ENCODE measurements at places on chromosomes 7 and 10.

DNA sequence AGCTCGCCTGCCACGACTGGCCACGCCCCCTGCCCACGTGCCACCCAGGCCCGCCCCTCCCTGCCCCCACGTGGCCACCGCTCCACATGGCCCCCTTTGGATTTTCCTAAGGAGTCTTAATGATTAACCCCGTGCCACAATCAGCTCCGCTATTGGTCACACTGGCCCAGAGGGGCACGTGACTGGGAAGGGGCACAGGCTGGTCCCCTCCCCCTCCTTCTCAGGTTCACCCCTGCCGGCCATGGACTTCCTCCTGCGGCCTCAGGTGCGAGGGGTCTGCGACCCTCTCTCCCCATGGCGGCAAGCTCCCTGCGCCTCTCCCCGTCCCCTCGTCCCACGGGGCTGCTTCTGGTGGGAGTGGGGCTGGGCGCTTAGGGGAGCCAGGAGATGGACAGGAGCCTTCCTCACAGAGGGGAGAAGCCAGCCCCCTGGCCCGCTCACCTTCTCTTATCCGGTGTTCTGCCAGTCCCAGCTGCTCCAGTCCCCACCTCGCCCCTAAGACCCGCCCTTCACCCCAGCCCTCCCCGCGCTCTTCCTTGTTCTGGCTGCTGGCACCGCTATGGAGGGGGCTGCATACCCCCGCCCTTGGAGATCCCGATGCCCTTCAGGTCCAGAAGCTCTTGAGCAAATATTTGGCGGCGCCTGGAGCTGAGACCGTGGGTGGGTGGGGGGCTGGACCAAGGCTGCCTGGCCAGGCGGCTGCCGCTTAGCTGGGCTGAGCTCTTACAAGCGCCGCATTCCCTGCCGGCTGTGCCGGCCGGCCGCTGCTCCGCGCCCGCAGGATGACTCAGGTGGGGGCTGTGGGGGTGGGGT is 3.2 kb downstream of the SLC4A2 start:
- DNase-seq, result no peak

DNA sequence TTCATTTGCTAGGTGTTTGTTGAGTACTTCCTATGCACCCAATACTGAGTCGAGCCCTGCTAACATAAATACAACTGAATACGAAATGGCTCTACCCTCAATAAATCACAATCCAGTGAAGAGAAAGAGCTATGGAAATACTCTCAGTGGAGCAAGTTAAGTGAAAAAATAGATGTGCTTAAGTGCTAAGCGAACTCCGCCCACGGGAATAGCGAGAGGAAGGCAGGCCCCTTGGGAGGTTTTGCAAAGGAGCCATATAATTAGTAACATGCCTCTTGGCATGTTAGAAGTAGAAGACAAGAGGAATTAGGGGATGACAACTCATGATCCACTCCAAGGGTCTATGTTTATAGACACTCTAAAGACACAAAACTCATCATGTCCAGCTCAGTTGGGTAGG is 42.8 kb upstream of the TSPAN33 start:
- DNase-seq, result no peak

- DNase-seq, result no peak
These were observed 2.1 kb upstream of the CRHR2 start for GRCh38 chr7:30684351-30684750.

- no peak for DNase-seq
These were observed 62.7 kb downstream of the WAC start for GRCh38 chr10:28595613-28596012.

- DNase-seq, result peak; percentile 35
These were observed 65.6 kb downstream of the NOD1 start for GRCh38 chr7:30412782-30413504.

- no peak for DNase-seq
These were observed 69.5 kb downstream of the PTPN12 start for GRCh38 chr7:77606562-77606961.

DNA sequence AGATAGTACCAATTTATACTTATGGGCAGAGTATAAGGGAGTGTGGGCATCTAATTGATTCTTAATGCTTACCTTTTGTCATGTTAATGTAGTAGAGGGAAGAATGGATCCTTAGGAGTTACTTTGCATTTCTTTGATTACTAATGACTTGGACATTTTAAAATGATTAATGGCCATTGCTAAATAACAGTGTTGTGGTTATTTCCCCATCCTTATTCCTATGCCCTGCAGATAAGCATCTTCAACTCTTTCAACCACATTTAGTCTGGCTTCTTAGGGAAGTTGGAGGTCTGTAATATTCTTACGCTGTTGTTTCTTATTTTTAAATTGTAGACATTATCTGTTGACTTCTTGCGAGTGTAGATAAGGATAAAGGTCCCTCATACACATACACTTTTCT is 37.2 kb downstream of the KAT6B start:
- no peak for DNase-seq

GRCh38 chr10:65196111-65196510 is 1674.9 kb downstream of the REEP3 start:
- DNase-seq, result no peak

DNA sequence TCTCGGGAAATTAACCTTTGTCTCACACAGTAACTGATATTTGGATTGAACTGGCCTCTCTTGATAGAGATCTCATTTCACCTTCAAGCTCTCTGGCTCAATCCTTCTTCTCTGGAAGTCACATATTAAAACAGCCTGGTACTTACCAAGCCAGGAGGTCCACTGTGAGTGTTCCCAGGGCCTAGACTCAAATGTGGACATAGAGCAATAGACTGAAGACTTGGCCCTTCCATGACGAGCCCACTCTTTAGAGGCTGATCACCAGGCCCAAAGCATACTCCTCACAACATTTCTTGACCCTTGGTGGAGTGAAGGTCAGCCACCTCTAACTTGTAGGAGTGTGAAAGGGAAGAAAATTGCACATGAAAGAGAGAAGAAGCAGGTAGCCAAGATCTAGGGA is 38.5 kb downstream of the COL1A2 start:
- no peak for DNase-seq

GRCh38 chr7:124480036-124480820 is 285.4 kb downstream of the GPR37 start:
- DNase-seq, result no peak

DNA sequence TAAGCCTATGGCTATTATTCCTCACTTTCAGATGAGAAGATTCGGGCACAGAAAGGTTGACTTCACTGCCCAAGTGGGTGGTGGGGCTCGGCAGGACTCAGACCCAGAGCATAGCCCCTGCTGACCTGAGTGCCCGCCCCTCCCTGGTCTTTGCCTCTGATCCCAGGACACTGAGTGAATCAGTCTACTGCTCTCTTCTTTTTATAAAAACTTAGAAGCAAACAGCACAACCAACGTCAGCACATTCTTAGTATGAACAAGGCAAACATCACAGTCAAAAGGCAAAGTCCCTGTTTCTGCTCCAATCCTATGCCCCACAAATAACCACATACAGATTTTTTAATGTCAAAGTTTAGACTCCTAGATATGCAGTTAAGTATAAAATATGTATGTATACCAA is 237.8 kb downstream of the ZMYND11 start:
- no peak for DNase-seq

DNA sequence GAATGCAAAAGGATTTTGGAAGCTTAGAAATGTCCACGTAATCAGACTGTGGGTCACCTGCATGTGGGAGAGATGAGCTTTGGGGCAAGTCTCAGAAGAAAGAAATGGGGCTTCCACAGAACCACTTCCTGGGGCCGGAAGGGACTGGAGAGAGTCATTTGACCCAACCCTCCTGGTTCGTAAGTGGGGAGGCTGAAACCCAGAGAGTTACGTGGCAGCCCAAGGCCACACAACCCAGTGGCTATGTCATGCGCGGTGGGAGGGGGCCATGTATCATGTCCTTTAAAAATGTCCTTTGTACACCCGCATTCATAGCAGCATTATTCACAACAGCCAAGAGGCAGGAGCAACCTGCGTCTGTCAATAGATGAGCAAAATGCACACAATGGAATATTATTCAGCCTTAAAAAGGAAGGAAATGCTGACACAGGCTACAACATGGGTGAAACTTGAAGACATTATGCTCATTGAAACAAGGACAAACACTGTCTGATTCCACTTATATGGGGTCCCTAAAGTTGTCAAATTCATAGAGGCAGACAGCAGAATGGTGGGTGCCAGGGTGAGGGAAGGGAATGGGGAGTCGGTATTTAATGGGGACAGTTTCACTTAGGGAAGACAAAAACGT is 15.1 kb downstream of the CAMK2B start:
- DNase-seq, result no peak

DNA sequence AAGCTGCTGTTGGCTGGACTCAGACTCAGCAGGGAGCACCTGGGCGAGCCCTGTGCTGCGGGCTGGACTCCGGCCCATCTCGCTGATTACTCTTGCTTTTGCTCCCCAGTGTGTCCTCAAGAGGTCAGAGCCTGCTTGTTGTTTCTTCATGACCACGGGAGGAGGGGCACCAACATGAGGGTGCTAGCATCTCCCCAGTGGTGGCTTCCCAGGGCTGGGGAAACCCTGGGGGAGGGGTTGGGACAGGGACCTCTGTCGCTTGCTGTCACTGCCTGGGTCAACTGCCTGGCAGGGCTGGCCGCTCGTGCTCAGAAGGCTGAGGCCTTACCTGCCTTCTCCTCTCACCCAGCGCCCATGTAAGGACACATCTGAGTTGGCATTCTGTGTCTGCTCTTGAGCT is 152.3 kb upstream of the SHH start:
- DNase-seq, result no peak

- no peak for DNase-seq
These were observed 13.8 kb upstream of the RHOBTB1 start for GRCh38 chr10:60957667-60958221.

DNA sequence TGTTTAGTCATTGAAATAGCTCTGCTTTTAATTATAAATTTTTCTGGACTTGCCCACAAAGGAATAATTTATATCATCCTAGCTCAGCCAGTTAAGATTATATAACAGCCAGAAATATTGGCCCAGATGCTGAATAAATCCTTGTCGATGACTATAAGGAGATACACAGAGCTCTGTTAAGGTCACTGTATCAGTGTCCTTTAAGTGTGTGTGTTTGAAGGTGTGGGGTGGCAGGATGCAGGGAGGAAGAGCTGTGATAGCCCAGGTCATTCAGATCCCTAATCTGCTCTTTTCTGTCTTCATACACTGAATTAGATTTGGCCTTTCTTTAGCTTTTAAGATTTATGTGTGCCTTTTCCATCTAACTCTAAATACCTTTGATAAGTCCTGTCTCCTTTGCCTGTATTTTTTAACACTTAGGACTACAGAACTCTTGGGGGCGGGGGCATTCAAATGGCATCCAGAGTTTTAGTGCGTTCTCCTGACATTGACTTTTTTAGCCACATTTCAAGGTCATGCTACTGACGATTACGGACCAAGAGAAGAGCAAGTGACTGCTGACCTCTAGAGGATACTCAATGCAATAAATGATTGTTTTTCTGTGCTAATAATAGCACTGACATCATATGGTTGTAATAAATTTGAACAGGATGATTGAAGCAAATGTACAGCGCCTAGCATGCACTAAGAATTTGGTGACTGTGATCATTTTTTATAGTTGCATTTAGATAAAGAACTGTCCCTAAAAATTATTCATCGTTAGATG is 172.3 kb downstream of the CACNB2 start:
- DNase-seq, result peak; percentile 54

DNA sequence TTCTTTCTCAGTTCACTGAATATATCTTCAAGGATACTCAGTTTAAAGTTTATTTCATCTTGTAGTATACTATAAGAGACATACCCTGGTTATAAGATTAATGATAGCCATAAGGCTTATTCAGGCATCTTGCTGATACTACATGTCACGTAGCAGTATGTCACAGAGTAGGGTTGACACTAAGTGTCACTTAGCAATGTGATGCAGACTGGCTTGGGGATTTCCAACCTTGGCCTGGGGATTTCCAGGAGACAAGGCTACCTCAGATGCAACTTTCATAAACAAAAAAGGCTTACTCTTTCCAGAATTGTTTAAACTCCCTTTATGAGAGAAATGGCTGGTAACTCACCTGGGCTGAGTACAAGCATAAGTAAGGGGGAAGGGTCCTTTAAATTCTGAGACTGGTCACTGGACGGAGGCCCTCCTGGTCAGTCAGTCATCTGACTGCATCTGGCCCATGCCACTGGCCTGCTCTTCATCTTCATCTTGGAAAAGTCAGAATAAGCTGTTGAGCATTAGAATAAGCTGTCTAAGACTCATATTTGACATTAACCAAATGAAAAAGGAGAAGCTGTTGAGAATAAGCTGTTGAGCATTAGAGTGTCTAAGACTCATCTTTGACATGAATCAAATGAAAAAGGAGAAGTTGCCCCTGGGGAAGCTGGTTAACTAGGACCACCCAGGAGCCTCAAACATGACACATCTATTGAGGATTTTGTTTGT is 9.5 kb downstream of the SLC13A1 start:
- no peak for DNase-seq

- no peak for DNase-seq
These were observed 215.5 kb downstream of the PCDH15 start for GRCh38 chr10:54585572-54585971.

- DNase-seq, result no peak
These were observed 37.1 kb downstream of the SNX10 start for GRCh38 chr7:26328498-26329390.

- no peak for DNase-seq
These were observed 2.3 kb downstream of the ARHGAP22 start for GRCh38 chr10:48602401-48603135.

GRCh38 chr7:146401939-146402338 is 285.3 kb downstream of the CNTNAP2 start:
- no peak for DNase-seq

DNA sequence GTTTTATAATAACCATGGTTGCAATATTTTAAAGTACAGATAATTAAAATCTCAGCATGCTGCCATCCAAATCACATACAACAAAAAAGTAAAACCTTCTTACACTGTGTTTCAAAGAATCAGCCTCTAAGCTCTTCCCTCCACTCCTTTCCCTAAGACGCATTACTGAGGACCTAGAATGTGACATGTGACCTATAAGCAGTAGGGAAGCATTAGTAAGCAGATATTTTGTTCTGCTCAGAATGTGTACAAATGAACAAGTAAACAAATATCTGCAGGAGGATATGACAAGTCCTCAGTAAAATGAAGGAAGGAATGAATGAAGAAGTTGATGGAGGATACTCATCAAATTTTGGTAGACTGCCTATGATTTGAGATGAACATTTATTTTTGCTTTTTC is 49.1 kb downstream of the RAB11FIP2 start:
- DNase-seq, result no peak

DNA sequence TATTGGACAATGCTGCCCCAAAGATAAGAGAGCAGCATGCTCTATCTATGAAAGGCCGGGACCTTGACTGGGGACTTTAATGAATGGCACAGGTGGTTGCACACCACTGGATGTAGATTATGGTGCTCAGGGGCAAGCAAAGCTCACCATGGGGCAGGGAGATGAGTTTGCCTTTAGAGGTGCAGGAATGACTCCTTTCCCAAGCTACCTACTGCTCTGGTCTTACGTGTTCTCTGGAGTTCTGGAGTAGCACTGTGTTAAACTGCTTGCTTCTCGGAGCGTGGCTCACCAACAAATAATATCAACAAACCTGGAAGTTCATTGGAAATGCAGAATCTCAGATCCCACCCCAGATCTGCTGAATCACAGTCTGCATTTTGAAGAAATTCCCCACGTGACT is 445.3 kb downstream of the RPS24 start:
- no peak for DNase-seq
